SHP77 (cell line): ENCODE measurements at places on chromosomes 7 and 10.

GRCh38 chr7:87575521-87575920, 25.2 kb downstream of the ABCB1 start:
- DNase-seq: no peak

DNA sequence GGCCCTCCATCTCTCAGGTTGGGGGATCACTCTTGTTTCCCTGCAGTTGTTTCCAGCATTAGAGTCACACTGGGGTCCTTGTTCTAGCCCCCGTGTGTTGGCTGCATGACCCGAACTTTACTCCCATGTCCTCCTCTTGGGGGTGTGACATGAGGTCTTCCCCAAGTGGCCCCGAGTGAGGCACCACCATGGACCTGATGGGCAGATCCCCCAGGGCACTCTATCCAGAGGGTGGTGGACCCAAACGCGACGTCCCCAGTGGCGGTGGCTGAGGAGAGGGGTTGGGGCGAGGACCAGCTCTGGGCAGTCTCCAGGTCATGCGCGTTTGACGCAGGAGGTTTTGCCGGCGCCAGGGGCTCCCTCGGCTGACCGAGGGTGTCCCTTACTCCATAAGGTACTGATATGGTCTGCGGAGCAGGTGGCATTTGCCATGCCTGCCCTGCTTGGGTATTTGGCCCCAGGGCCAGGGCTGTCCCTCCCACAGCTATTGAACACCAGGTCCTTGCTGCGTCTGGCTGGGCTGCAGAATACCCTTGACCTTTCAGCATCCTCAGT, 131.9 kb downstream of the LHPP start:
- no peak for DNase-seq

DNA sequence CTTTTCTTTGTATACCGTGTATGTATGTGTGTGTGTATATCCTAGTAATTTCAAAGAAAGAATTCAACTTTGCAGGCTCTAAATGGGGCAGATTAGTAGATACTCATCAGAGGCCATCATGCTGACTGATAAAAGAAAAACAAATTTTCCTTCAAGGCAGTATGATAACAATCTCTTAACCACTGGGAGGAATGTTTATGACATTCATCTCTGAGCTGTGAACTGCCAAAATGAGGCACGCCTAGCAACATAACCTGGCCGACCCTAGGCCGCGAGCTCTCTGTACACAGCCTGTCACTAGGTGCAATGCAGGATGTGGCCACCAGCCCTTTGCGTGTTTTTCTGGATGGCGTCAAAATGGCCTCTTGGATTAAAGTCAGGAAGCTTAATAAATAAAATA, 343.7 kb upstream of the GALNT17 start:
- no peak for DNase-seq

GRCh38 chr7:101278461-101279292, 33.8 kb upstream of the FIS1 start:
- no peak for DNase-seq

- DNase-seq: no peak
Measured at GRCh38 chr7:22627136-22627535, 99.9 kb upstream of the IL6 start.

GRCh38 chr7:5429857-5430611, 6.4 kb upstream of the TNRC18 start:
- peak; percentile 52 for DNase-seq

DNA sequence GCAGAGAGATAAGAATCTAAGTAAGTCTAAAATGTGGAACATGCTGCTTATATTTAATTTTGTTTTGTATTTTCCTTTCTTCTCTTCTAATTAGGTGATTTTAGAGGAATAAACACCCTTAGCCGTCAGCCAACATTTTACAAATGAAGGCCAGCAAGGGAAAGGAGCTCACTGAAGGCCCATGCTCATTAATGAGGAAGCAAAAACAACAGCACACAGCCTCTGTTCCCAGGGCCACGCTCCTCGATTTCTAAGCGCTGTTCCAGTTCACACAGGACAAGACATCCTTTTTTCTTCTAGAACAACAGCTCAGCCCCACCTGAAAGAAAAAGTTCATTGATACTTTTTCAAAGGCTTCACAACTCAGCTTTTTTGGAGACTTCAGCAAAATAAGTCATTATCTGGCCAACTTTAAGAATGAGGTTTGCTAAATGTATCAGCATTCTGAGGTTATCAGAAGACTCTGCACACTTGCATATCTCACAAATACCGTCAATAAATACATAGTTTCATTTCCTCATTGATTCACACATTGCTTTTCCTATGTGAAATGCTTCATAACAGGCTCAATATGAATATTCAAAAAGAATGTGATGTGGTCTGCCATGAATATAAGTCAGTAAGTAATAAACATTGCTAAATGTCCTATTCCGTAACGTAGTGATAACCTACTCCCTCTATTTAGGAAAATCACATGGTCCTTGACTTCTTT, 34.8 kb upstream of the SFMBT2 start:
- no peak for DNase-seq

DNA sequence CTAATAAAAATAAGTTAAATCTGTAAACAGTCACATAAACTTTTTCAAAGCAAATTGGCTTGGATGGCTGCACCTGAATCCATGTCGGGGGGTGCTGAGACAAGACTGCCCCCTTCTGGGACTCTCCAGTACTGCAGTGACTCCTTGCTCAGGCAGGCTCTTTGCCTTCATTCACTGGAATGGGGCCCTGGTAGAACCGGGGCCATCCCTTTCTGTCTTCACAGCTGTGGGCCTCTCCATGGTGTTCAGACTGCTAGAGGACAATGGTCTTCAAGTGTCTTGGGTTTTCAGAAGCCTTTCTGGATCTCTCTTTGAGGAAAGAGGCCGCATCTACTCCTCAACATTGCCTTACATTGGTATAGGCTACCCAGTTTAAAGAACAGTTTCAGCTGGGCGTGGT, 16.1 kb upstream of the IMPDH1 start:
- peak; percentile 37 for DNase-seq

- no peak for DNase-seq
Measured at GRCh38 chr7:143898810-143899209, 3.2 kb downstream of the TCAF1 start.

- DNase-seq: no peak
Measured at GRCh38 chr7:150801946-150802771, 1.6 kb downstream of the TMEM176A start.

- peak; percentile 15 for DNase-seq
Measured at GRCh38 chr10:76036111-76036940, 604.9 kb downstream of the LRMDA start.

- DNase-seq: peak; percentile 80
Measured at GRCh38 chr10:75776738-75777504, 345.5 kb downstream of the LRMDA start.

DNA sequence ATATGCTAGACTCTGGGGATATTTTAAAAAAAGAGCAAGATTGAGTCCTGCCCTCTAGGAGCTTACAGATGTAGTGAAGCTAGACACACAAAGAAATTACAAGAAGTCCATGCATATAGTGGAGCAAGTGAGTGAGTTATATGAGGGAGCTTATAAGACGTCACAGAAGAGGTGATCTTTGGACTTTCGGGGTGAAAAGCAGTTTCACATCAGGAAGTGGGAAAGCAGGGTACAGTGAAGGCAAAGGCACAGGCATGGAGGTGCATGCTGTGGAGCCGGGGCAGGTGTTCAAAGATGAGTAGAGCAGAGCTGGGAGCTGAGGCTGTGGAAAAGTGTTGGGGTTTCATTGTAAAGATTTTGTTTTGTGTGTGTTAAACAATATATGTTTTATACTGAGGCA, 38.5 kb upstream of the EXOC6 start:
- no peak for DNase-seq

DNA sequence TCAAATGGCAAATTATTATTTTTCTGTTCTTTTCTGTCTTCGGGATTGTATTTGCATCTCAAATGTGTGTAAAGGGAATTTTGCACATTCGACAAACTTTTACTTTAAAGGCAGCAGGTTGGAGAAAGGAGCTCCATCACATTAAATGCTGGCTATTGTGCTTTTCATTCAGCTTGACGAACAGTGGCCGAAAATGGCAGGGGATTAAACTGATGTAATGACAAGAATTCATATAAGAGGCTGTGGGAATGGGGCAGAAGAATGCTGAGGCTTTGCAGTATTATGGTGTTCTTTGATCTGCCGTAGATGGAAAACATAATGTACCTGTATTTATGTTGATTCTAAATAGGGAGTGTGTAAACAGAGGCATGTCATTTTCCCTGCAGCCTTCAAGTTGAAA, 376.0 kb downstream of the LRMDA start:
- no peak for DNase-seq

- no peak for DNase-seq
Measured at GRCh38 chr10:117441812-117442443, 66.7 kb upstream of the PDZD8 start.

- no peak for DNase-seq
Measured at GRCh38 chr10:101874252-101874651, 30.7 kb upstream of the KCNIP2 start.

DNA sequence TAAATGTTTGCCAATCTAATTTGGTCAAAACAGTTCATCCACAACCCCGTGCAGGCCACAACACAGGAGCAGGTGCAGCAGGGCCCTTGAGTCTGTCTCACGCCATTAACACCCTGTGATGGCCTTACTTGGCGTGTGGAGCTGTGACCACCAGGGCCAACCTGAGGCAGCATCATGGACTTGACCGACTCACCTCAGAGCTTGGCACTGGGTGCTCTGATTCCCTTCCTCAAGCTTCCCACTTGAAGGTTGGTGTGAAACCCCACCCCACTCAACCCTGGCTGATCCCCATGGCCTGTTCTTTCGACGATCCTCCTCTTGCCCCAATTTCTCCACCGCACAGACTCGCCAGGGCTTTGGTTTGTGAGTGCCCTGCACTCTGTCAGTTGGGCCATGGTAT, 623.1 kb downstream of the PTPRN2 start:
- no peak for DNase-seq

DNA sequence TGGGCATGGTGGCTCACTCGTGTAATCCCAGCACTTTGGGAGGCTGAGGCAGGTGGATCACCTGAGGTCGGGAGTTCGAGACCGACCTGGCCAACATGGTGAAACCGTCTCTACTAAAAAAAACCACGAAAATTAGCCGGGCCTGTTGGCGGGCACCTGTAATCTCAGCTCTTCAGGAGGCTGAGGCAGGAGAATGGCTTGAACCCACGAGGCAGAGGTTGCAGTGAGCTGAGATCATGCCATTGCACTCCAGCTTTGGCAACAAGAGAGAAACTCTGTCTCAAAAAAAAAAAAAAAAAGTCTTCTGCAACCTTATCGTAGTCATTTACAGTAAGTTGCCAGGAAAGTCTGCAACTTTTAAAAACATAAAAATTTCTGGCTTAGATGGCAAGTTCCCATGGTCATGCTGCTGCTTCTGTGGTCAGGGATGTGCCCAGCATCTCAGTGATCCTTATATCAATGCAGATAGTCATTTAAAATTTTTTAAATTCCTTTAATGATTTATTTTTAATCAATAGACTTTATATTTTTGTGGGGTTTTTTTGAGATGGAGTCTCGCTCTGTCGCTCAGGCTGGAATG, 15.6 kb downstream of the SUFU start:
- no peak for DNase-seq

- no peak for DNase-seq
Measured at GRCh38 chr7:155702616-155703015, 58.2 kb downstream of the RBM33 start.

DNA sequence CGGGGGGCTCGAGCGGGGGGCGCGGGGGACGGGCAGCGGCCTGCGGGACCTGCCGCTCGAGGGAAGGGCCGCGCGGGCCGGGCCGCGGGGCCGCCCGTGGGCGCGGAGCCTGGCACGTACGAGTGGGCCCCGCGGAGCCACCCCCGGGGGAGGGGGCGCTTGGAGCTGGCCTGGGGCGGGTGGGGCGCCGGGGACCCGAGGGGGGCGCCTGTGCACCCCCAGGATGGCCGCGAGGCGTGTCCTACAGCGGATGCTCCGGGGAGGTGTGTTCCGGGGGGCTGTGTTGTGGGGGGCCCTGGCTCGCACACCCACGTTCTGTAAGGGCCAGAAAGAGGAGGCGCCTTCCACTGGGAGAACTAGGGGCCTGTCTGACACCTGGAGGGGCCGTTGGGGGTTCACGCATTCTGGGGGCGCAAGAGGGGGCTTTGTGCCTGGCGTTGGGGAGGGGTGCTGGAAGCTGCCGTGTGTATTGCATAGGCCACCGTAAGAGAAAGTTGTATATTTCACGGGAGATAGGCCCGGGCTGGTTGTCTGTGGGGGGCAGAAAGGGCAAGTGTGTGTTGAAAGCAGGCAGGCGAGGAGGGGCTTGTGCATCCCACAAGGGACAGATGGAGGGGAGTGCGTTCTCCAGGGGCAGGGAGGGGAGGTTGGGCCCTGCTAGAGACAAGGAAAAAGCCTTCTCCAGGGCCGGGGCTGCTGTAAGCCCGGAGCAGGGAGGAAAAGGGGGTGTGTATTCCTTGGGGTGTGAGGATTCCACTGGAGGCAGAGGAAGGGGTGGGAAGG, 663 bp downstream of the VPS37D start:
- DNase-seq: no peak

- DNase-seq: no peak
Measured at GRCh38 chr10:112313911-112314310, 30.7 kb downstream of the TECTB start.

GRCh38 chr7:105269397-105269796, 119.3 kb downstream of the SRPK2 start:
- DNase-seq: no peak

GRCh38 chr7:134747326-134747725, 32.1 kb upstream of the CALD1 start:
- no peak for DNase-seq

- DNase-seq: no peak
Measured at GRCh38 chr10:13505052-13505680, 23.6 kb downstream of the BEND7 start.

DNA sequence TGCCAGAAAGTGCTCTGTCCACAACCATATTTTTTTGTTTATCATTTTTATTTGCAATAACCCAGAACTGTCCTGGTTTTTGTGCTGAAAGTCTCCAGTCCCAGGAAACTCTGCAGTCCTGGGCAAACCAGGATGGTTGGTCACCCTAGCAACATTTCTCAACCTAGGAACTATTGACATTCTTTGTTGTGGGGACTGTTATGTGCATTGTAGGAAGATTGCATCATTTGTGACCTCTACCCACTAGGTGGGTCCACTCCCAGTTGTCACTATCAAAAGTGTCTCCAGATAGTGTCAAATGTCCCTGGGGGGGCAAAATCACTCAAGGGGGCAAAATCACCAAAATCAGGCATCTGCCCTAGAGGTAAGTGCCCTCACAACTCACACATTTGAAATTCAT, 14.0 kb upstream of the SRI start:
- DNase-seq: no peak

GRCh38 chr7:137343281-137343841, at the start of gene PTN:
Gene PTN (minus strand): TSS chr7:137343733. CDS start chr7:137254973, 88,760 bp downstream.
- no peak for DNase-seq

GRCh38 chr10:15333909-15334649, 37.0 kb downstream of the FAM171A1 start:
- no peak for DNase-seq

DNA sequence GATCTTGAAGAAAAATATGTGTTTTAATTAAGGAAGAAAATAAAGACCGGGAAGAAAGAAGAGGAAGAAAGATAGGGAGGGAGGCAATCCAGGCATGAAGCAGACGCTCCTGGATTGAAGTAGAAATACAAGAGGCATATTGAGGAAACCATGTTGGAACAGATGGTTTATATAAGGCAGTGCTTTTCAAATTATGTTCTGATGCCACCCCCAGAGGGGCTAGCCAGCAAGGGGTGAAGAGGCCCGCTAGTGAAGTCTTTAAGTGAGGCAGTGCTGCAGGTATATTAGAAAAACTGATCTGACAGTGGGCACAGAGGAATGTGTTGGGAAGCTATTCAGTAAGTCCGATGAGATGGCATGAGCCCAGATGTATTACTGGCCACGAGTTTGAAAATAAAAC, 40.1 kb downstream of the REEP3 start:
- DNase-seq: no peak
